Activated T-helper 2 cell treated with anti-CD3 and anti-CD28 coated beads, Interferon-gamma antibody, Interleukin-2, Interleukin-4, amounts not matched to agents 10 μg/mL and 5 μg/mL and 100 μg/mL, durations not matched to agents 14 hours and 24 hours and 36 hours (primary cell): ENCODE measurements at places on chromosomes 1 and 21.
A peak's percentile ranks its signal among the peaks of the same experiment; 100 is the strongest.

GRCh38 chr1:17687145-17687544 lies 68.0 kb upstream of the ACTL8 start:
- DNase-seq, result no peak

DNA sequence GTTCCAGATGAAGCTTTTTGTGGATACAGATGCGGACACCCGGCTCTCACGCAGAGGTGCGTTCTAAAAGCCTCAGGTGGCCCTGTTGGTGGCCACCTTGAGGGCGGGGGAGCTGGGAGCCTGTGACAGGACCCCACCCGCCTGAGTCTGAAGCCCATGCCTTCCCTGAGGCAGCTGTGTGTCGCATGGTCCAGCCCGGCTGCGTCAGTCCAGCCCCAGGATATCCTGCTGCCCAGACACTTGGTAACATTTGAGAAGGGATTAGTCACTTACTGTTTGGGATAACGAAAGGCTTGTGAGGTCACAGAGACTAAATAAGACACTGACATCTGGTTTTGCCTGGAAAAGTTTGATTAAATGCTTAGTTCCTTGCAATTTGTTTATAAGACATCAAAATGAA lies 68.9 kb downstream of the UCK2 start:
- no peak for DNase-seq

- DNase-seq, result no peak
These were observed 451.1 kb downstream of the RWDD3 start for GRCh38 chr1:95685081-95685480.

DNA sequence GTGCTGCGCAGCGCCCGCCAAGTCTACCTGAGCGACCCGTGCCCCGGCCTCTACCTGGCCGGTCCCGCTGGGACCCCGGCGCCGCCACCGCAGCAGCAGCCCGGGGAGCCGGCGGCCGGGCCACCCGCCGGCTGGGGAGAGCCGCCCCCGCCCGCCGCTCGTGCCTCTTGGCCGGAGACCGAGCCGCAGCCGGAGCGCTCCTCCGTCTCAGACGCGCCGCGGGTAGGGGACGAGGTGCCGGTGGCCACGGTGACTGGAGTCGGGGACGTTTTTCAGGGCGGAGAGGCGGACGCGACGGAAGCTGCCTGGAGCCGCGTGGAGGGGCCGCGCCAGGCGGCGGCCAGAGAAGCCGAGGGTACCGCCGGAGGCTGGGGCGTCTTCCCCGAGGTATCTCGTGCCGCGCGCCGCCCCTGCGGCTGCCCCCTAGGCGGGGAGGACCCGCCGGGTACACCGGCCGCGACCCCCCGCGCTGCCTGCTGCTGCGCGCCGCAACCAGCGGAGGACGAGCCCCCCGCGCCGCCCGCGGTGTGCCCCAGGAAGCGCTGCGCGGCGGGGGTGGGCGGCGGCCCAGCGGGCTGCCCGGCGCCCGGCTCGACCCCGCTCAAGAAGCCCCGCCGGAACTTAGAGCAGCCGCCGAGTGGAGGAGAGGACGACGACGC lies 646 bp downstream of the IER5 start:
- peak; percentile 43 for DNase-seq

DNA sequence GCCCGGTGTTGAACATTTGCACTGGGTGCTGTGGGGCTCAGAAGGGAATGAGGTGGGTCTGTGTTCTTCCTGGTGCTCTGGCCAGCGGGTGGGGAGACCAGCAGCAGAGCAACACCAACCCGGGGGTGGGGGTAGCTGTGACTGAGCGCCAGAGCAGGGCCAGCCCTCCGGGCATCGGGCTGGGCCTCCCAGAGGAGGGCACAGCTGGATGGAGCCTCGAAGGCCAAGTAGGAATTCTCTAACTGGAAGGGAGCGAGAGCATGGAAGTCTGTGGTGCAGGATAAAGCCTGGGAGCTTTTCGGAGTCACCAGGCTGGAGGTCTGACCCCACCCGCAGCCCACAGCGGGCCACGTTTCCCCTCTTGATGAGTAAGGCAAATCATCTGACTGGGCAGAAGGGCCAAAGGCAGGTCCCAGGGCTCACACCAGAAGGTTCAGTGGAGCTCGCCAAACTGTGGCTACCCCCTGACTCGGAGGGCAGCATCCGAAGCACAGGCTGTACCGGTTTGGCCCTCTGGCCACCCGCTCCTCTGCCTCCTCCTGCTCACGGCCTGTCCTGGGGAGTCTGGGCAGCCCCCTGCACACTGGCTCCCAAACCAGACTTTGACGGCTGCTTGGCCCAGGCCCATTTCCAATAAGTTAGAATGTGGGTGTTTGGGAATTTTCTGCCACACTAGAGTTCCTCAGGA lies 18.8 kb downstream of the SLC1A7 start:
- no peak for DNase-seq

GRCh38 chr1:181516706-181517105 lies 33.4 kb downstream of the CACNA1E start:
- DNase-seq, result no peak

GRCh38 chr1:24915816-24916602 lies 14.1 kb downstream of the RUNX3 start:
- DNase-seq, result no peak

- DNase-seq, result no peak
These were observed 44.8 kb downstream of the ACP6 start for GRCh38 chr1:147625362-147625995.

DNA sequence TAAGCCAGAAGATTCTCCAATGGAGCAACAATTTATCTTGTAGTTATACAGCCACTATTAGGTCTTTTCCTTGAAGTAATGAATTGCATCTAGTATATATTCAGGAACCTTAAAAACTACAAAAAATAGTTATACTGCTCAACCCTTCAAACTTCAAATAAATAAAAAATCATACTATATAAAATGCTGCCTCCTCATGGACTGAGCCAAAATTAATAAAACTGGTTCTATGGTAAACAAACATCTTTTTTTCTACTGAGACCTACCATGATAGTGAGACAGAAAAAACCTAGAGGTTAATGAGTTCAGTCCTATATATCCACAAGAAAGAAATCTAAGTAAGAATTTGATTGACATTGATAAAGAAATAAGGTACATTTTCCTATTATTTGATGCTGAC lies 67.7 kb downstream of the GPATCH2 start:
- DNase-seq, result no peak

GRCh38 chr1:184287001-184287400 lies 99.8 kb upstream of the C1orf21 start:
- no peak for DNase-seq

GRCh38 chr1:151060007-151060656 lies at the start of gene MLLT11:
Gene MLLT11 (plus strand): TSS chr1:151060397. CDS start chr1:151067225, 6,828 bp downstream.
- DNase-seq, result no peak
